ENCODE measurements at places on chromosomes 6 and 20.

DNA sequence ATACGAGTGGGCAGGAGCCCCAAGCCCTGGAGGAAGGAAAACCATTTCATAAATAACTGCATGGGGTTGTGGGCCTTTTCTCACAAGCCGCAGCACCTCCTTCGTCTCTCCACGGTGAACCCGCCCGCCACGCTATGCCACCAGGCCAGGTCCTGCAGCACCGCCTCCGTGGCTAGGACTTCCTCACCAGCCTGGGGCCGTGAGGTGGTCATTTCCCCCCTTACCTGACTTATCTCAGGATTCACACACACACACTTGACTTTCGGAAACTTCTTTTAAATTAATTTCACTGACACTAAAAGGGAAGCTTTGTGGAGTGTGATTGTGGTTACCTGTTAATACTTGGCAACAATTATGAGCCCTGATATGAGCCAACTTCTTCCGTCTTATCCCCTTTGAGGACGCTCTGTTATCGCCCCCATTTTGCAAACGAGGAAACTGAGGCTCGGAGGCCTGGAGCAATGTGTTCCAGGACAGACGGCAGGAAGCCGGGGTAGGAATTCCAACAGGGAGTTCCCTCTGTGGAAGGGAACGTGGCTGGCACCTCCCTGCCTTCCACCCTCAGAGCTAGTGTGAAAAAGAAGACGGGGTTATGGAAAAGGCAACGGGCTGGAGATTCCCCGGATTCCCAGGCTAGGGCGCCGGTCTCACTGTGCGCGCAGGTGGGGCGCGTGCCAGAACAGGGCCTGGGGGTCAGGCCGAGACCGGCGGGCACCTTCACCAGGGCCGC is 817 bp upstream of the SLCO4A1 start:
- no peak for DNase-seq

DNA sequence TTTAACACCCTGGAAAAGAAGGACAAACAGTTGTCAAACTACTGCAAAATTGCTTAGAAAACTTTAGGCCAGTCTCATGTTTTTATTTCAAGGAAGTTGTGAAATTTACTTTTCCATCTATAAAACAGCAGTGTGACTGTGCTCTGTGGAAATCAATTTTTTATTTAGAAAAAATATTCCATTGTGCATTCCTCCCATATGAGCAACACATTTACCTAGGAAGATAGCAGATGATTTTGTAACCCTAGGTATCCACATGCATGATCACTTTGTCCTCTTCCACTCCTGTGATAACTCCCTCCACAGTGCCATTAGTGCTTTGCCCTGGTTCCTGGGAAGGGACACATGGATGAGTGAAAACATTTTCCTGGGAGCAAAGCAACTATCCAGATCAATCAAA is 70.0 kb upstream of the SHLD1 start:
- no peak for DNase-seq

GRCh38 chr6:1669996-1670395 is 60.3 kb downstream of the FOXC1 start:
- no peak for DNase-seq

GRCh38 chr6:10528158-10528981 is 7.2 kb downstream of the GCNT2 start:
- no peak for DNase-seq

DNA sequence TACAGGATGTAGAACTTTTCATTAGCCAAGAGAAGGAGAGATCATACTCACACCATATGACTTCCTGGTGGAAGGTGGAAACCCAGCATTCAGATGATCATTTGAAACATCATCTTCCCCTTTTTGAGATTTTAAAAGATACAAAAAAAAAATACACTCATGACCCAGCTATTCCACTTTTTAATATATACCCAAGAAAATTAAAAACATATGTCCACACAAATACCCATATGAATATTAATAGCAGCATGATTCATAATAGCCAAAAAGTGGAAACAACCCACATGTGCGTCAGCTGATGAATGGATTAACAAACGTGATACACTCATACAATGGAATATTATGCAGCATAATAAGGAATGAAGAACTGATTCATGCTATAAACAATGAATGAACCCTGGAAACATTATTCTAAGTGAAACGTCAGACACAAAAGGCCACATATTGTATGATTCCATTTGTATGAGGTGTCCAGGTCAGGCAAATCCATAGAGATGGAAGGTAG is 130.0 kb upstream of the SGK1 start:
- no peak for DNase-seq

DNA sequence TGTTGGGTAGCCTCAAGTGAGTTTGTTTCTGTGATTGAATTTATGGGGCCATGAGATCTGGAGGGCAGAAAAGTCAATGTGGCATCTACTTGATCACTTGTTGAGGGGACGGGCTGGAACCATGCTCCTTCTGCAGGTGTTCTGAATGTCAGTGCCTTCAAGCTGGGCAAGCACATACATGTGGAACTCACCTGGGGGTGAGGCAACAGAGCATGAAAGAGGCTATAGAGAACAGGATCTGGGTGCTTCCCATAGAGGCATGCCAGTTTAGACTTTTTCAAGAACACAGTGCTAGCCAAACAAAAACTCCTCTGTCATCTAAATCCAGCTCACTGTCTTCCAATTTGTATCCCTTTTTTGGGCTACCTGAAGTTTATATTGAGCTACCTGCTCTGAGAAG is 77.8 kb upstream of the SLC35B3 start:
- no peak for DNase-seq

DNA sequence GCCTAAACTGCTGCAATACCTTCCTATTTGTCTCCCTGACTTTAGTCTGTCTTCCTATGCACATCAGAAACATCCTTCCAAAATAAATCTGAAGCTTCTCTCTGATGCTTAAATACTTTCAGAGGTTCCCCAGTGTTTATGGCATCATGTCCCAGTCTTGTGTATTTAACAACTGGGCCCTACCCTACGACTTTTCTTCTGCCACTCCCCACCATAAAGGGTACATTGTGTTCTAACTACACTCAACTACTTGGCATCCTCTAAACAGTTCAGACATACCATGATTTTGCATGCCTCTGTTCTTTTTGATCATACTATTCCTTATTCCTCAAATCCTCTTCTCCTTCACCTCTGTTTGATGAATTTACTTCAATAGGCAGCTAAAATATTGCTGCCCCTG is 143.0 kb upstream of the KCNK16 start:
- DNase-seq, result no peak

GRCh38 chr6:14919038-14919670 is 326.7 kb upstream of the JARID2 start:
- no peak for DNase-seq

- no peak for DNase-seq
Measured at GRCh38 chr6:165969184-165969583, 198.5 kb downstream of the TBXT start.

DNA sequence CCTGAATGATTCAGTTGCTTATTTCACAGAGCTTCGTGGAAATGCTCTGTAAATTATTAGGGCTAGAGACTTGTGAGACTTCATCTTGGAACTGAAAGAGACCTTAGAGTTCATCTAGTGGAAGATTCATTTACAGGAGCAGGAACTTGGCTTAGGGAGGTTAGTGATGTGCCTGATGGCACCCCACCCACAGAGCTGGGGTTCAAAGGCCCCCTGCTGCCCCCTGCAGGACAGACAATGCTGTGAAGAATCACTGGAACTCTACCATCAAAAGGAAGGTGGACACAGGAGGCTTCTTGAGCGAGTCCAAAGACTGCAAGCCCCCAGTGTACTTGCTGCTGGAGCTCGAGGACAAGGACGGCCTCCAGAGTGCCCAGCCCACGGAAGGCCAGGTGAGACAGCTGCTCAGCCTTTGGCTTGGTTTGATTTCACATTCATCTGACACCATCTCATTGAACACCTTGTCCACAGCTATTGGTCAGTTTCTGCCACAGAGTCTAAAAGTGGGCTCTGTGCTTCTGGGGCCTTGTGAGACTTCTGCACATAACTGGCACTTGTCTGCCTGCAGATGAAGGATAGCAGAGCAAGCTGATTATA is 25.1 kb downstream of the MYBL2 start:
- no peak for DNase-seq

GRCh38 chr20:31764641-31765305 is 25.7 kb downstream of the TPX2 start:
- no peak for DNase-seq

DNA sequence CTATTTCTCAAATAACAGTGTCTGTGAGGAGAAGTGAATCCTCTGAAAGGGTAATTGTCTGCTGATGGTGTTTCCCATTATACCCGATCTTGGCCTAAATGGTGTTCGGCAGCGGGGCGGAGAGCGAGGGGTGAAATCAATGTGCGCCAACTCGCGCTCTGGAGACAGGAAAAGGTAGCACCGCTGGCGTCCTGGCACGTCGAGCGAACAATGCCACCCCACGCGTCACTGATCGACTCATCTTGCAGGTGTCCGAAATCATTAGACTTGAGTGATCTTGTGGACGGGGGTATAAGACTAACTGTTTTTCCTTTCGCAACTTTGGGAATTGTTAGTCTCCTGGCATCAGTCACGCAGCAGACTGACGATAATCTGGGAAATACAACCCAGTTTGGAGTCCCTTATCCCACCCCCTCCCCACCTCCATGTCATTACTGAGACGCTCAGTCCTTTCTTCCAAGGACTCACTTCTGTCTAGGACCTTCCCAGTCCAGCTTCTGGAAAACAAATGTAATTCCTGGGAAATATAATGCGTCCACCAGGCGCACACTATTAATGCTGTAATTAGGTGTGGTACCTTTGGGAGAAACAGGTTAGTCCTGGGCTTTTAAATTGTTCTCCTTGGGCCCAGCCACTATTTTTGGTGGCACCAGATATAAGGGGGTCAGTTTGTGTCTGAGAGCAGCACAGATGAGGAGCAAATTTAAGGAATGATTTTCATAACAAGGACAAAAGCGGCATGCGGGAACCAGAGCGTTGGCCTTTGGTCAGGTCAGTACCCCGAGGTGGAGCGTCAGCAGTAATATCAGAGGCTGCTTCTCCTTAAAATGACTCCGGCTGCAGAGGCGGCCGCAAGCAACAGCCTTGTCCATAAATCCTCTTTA is 2.3 kb downstream of the LINC00237 start:
- no peak for DNase-seq

DNA sequence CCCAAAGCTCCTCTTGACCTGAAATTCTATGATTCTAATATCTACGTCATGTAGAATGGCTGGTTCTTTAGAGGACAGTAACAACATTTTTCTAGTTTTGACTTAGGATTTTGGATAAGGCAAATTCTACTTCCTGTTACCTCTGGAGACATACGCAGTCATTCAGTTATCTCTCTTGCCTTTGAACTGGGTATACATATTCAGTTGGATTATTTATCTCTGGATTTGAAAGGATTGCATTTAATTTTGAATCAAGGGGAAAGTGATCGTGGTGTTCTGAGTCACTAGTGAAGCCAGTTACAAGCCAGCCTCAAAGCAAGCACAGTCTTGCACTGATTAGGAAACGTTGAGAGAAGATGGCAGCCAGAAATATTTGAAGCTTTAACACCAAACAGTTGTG is 35.3 kb upstream of the BCAS1 start:
- no peak for DNase-seq

GRCh38 chr20:37490663-37491350 is 30.2 kb upstream of the NNAT start:
- no peak for DNase-seq

- no peak for DNase-seq
Measured at GRCh38 chr20:43731927-43732326, 5.1 kb upstream of the GTSF1L start.

DNA sequence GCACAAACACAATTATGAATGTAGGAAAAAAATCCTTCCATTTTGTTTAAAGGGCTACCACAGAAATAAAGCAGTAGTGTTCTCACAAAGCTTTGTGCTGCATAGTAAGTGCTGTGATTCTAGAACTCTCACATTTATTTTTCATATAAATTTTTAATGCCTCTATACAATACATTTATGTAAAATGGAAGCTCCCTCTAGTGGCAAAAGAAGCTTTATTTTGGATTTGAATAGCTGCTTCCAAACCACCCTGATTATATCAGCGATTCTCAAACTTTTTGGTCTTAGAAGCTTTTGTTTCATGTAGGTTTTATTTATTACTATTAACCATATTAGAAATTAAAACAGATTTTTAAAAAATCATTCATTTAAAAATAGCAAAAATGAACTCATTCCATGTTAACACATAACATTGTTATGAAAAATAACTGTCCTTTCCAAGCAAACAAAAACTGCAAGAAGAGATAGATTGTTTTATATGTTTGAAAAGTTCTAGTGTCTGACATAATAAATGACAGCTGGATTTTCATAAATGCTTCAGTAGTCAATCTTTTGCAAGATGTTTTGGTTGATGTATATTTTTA is 38.4 kb downstream of the HS3ST5 start:
- peak; percentile 29 for DNase-seq

All from NCI-H446 treated with DMSO at 0.1 percent for 48 hours (cell line).